ENCODE measurements at places on chromosomes 16 and 17.

- no peaks in the 10 kb centered on the region for H3K27me3 ChIP-seq
- DNase-seq = no peak
- H3K4me1 ChIP-seq = peaks cover 13% of the 10 kb centered on the region
- no peak overlapping the region for H3K4me3 ChIP-seq
- H3K36me3 ChIP-seq = peaks cover 28% of the 10 kb centered on the region
- peak overlapping the region; percentile 74 for H3K27ac ChIP-seq
Observed at GRCh38 chr17:82985973-82986372, 93.4 kb upstream of the METRNL start.

DNA sequence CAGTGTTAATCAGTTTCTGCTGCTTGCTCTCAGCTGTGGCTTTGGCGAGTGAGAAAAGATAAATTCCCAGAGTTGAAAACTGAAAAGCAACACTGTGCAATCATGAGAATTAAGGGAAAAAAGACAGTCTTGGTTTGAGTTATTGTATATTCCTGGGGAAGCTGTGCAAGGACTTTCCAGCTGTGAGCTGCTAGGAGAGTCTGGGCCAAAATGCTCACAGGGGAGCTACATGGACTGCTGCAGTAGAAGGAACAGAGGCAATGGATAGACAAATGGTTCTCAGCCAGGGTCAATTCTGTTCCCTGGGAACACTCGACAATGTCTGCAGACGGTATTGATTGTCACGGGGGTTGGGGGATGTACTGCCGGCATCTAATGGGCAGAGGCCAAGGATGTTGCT, 102.0 kb upstream of the ADAMTS18 start:
- H3K27me3 ChIP-seq = peaks cover 49% of the 10 kb centered on the region
- H3K4me1 ChIP-seq = peaks cover 13% of the 10 kb centered on the region
- no peak overlapping the region for H3K4me3 ChIP-seq
- no peaks in the 10 kb centered on the region for H3K36me3 ChIP-seq
- H3K27ac ChIP-seq = no peak overlapping the region
- DNase-seq = no peak

- H3K27ac ChIP-seq = peak overlapping the region; percentile 57
- no peaks in the 10 kb centered on the region for H3K27me3 ChIP-seq
- H3K36me3 ChIP-seq = no peaks in the 10 kb centered on the region
- H3K4me3 ChIP-seq = peak overlapping the region; percentile 22
Observed at GRCh38 chr17:83053739-83054451, 25.5 kb upstream of the METRNL start.

DNA sequence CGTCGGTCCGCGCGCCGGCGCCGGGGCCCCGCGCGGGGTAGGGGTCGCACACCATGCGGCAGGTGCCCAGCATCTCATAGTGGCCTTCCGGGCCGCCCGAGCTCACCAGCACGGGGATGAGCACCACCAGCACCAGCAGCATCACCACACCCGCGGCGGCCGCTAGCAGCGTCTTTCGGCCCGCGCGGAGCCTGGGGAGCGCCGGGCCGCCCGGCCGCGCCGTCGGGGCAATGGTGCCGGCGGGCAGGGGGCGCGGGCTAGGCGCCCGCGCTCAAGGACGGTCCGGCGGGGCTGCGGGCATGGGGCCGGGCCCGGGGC, 237 bp downstream of the C1QL1 start:
- no peaks in the 10 kb centered on the region for H3K36me3 ChIP-seq
- no peak overlapping the region for H3K4me3 ChIP-seq
- no peak for DNase-seq
- peaks cover 21% of the 10 kb centered on the region for H3K4me1 ChIP-seq
- H3K27me3 ChIP-seq = peaks cover 90% of the 10 kb centered on the region

DNA sequence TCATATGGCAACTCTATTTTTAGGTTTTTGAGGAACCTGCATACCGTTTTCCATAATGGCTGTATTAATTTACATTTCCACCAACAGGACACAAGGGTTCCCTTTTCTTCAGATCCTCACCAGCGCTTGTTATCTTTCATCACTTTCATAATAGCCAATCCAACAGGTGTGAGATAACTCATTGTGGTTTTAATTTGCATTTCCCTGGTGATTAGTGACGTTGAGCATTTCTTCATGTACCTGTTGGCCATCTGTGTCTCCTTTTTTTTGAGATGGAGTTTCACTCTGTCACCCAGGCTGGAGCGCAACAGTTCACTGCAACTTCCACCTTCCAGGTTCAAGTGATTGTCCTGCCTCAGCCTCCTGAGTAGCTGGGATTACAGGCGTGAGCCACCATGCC, 36.2 kb upstream of the ABCC3 start:
- no peak overlapping the region for H3K27ac ChIP-seq
- H3K36me3 ChIP-seq = peaks cover 2% of the 10 kb centered on the region
- no peaks in the 10 kb centered on the region for H3K27me3 ChIP-seq
- no peak for DNase-seq
- H3K4me3 ChIP-seq = no peak overlapping the region
- H3K4me1 ChIP-seq = peaks cover 19% of the 10 kb centered on the region

Measured in mesothelial cell of epicardium (in vitro differentiated cells).